Stimulated activated CD8-positive, alpha-beta memory T cell treated with anti-CD3 and anti-CD28 coated beads, Interleukin-2, amount 100 ng/mL, for 48 hours (primary cell): ENCODE measurements at places on chromosomes 6 and 20.
A peak's percentile ranks its signal among the peaks of the same experiment; 100 is the strongest.

DNA sequence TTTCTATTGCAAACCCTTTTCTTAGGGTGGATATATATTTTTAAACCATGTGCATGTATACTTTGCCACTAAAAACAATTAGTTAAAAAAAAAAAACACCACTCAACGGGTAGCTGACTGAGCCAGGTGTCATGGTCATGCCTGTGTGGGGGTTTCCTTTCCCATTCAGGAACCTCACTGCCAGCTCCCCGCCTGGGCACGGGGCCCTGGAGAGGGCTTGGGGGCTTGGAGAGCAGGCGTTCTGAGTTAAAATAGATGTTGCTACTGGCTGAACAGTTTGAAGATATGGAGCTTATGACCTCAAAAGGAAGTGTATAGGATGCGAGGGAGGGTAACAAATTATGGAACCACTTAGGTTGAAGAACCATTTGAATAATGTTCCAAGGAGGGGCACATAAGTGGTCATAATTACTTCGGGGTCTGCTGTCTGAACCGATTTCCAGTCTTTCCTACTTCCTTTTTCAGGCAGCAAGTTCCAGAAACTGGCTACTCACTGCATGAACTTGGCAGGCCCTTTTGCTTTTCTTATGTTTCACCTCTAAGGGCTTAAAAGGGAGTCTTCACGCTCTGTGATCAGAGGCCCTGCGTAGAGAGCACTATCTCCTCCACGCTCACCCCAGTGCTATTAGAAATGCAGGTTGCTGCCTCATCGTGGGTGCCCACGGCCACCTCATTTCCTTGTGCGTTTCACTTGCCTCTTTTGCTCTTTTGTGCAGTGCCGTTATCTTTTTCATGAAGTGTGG, 9.9 kb downstream of the STX16 start:
- DNase-seq, result no peak

DNA sequence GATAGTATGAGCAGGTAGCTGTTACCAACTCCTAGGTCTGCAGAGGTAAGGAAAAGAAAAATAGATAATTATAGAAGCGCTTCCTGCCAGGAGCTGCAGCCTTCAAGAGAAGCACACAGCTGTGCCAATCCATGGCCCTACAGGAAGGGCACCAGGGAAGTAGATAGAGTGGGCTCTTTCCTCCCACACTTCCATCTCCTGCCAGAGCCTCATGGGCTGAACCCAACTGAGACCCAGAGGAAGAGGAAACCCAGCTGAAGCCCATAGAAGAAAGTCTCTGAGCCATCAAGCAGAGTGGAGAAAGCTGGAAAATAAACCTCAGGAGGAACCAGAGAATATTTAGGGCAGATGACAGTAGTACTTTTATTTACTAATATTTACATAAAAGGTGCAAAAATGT, 146.7 kb upstream of the ATXN1 start:
- no peak for DNase-seq

DNA sequence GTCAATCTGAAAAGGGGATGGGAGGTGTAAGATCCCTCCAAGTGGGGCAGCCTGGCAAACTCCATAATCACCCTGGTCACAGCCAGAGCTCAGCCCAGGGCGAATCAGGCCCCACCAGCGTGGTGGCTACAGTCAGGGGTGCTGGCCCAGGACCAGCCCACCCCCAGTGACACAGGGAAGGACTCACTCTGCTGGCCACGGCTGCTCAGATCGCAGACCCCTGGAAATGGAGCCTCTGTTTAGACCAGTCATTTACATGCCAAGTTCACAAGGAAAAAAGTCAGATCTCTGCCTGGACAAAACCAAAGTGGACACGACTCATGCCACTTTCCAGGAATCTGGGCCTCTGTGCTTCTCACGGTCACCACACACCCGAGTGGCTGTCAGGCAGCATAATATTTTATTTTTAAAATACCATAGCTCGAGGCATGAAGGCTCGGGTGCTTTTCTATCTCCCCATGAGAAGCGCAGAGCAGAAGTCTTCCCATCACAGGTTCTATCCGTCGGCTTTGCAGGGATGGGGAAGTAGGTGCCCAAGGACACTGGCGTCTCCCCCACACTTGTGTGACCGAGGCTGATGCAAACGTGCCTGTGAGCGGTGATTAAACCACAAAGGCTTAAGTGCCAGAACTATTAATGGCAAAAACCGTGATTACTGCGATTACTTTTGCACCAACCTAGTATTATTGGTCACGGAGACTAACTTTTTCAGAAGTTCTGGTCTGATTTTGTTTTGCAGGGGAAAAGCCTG, 13.0 kb downstream of the PXDC1 start:
- DNase-seq, result no peak

GRCh38 chr20:48739395-48740291, 88.2 kb downstream of the PREX1 start:
- no peak for DNase-seq

DNA sequence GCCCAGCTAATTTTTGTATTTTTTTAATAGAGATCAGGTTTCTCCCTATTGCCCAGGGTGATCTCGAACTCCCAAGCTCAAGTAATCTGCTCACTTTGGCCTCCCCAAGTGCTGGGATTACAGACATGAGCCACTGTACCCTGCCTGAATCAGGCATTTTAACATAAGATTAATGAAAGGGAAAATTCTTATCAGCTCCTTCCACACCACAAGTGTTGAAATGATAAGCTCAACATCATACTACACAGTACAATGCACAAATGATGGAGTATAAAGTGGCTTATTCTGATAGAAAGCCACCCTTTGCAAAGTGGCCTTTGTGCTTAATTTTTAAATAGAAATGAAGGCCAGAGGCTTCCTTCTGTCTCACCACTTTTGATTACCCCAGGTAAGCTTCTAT, 71.3 kb upstream of the MCHR2 start:
- DNase-seq, result no peak

- peak; percentile 52 for DNase-seq
Measured at GRCh38 chr6:498795-499231, 107.3 kb downstream of the IRF4 start.

- DNase-seq, result no peak
Measured at GRCh38 chr6:84977363-84977705, 212.9 kb upstream of the TBX18 start.

DNA sequence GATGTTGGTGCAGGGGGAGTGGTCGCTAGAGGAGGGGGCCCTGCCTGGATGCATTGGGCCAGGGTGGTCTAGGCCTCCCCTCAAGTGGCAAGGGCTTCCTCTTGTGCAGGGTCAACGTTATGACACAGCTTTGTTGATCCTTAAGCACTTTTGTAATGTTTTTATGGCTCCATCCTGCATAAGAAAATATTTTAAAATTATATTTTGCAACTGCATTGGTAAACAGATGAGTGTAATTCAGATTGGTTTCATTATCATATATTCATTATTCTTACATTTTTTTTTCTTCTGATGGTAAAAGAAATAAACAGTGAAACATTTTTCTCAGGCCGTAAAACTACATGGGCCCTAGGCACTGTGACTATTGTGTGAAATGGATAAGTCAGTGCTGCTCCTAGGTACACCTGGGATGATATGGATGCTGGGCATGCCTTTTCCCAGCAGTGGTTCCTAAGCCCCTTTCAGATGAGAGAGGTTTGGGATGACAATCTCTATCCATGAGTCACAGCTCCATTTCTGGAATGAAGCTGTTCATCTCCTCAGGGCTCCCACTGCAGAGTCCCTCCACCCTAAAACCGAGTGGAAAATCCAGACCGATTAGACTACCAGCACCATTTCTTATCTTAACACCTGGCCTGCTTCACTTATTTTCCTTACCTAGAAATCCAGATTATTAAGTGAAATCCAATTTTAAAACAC, 5.8 kb upstream of the SIM1 start:
- no peak for DNase-seq

- DNase-seq, result no peak
Measured at GRCh38 chr6:97110626-97111025, 172.4 kb downstream of the MMS22L start.

- DNase-seq, result no peak
Measured at GRCh38 chr6:126696921-126697693, 357.2 kb downstream of the CENPW start.

DNA sequence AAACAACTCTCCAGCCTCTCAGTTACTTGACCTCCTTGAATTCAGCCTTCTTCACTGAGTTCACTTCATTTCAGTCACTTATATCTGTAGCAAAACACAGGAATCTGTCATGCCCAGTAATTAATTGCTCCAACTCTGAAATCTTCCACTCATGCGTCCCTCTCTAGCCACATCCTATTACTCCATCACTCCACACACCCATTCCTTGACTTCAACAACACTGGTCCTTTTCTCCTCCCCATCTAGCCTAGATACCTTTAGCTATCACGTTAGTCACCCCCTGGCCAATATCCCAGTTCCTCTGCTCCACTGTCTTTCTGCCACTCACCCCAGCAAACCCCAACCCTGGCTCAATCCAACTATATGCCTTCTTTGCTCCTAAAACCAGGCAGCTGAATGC, 7.7 kb downstream of the ZHX3 start:
- DNase-seq, result no peak

DNA sequence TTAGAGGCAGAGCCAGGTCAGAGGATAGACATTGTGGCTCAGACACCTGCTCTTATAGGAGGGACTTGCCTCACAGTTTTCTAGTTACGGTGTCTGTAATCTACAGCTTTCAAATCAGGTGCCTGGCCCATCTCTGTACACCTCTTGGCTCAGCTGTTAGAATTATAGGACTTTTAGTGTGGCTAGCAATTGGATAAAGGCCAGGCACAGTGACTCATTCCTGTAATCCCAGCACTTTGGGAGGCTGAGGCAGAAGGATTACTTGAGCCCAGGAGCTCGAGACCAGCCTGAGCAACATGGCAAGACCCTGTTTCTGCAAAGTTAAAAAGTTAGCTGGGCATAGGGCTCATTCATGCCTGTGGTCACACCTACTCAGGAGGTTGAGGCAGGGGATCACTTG, 20.0 kb downstream of the BRPF3 start:
- DNase-seq, result no peak

GRCh38 chr6:47631269-47631772, 67.1 kb upstream of the ADGRF4 start:
- no peak for DNase-seq

DNA sequence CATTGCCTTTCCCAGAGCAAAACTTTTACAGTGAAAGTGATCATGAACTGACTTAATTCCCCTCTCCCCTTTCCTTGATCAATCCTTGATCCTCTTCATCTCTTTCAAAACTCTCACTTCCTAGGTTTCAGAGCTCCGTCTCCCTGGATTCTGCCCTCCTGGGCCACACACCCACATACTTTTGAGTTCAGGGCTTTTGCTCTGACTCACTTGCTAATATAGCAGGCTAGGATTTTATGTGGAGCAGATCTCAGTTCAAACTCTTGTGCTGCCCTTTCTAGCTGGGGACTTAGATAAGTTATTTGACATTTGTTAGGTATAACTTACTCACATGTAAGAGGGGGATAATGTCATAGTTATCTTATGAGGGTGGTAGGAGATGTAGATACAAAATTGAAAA, 109.1 kb upstream of the MLIP start:
- no peak for DNase-seq

DNA sequence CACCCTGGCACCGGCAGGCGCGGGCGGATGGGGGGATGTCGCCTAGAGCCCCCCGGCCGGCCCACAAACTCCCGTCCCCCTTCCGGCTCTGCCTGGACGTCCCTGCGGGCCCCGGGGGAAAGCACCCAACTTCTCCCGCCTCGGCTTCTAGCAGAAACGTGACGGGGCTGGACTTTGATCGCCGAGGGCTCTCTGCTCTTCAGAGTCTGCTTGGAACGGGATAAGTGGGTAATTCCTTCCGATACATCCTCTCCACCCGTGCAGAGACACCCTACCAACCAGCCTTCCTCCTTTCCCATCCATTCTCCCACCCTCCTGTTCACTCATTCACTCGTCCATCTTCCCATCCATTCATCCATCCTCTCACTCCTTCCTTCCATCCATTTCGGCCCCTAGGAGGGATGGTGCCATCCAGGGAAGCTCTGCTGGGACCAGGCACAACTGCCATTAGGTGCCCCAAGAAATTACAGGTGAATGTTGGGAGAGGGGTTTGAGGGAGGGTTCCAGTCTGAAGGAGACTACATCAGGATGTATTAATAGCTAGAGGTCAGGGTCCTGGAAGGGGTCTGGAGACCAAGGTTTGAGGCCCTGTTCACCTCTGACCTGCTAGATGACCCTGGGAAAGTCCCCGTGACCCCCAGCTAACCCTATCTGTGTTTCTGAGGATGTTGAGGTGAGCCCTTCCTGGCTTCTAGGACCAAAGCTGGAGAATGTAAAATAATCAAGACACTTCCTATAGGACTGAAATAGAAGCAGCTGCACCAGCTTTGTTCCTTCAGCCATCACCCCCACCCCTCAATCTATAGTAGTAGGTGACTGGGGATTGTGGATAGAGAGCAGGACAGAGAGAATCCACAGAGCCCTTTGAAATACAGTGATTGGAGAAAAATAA, 538 bp downstream of the TTLL9 start:
- no peak for DNase-seq

GRCh38 chr6:4289770-4290320, 154.5 kb upstream of the ECI2 start:
- DNase-seq, result no peak

DNA sequence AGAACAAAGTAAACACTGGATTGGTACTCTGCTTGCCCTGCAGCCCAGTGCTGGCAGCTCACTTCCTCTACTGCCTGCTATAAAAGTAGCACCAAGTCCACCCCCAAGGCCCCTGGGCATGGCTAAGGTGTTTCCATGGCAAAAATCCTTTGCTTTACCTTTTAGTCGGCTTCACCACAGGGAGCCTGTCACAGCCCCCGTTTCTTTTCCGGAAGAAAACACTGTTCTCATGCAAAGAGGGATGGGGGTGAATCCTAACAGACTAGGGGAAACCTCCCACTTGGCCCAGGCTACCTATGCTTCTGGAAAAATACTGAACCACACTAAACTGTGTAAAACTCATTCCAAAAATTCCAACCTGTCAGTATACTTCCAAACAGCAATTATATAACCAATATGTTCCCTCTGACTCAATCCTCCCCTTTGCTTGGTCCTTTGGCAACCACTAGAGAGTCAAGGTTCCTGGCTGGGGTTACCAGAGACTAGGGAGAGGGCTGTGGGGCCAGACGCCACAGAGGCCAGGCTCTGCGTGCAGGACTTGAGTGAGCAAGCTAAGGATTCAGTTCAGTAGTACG, 16.1 kb downstream of the PPIL1 start:
- DNase-seq, result no peak

DNA sequence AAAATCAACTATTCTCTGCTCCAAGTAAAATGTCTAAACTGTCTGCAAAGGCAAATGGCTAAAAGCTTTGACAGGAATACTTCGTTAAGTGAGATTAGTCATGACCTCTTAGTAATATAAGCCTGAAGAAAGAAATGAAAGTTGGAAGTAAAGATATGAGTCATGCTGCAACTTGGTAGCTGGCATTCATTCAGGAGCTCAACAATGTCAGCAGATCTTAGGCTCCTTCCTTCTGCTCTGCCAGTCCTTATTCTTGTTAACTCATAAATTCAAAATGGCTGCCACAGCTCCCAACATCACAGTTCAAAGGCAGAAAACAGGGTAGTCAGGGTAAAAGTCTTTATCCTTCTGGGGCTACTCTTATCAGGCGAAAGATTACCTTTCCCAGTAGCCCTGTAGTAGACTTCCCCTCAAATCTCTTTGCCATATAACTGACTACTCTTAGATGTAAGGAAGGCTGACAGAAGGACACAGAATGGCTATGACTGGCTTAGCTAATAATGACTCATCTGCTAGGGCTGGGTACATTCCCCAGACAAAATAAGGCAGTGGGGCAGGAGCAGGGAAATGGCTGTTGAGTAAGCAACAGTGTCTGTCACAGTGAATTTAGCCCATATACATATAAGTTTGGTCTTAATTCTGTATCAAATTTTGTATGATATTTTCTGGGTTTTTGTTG, 24.4 kb upstream of the C6orf62 start:
- no peak for DNase-seq
